ENCODE measurements at places on chromosomes 16 and 17. TPM values are rescaled to one million over a fixed set of nuclear protein-coding genes. Genes with fewer than 3 reads are reported as not detected.

GRCh38 chr16:87135246-87136030, 181.8 kb downstream of the C16orf95 start:
- no peak for DNase-seq

- DNase-seq: no peak
These were observed 32.4 kb downstream of the NDEL1 start for GRCh38 chr17:8468127-8468526.

DNA sequence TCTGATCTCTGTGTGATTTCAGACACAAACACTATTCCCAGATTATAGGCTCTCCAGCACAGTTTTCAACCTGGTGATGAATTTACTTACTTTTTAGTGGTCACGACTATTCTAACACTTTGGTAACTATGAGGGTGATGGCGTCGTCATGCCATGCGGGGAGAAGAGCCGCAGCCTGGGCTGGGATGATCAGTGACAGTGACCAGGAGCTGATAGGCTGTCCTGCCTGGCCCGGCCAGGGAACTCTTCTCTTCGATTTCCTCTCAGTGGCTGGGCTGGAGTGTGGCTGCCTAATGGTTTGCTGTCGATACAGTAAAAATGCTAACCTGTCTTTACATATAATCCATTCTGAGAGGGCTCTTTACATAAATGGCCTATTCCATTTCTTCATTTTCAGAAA, 113.1 kb downstream of the IRX3 start:
- DNase-seq: no peak

- DNase-seq: no peak
These were observed 304.1 kb upstream of the C16orf82 start for GRCh38 chr16:26762594-26762993.

DNA sequence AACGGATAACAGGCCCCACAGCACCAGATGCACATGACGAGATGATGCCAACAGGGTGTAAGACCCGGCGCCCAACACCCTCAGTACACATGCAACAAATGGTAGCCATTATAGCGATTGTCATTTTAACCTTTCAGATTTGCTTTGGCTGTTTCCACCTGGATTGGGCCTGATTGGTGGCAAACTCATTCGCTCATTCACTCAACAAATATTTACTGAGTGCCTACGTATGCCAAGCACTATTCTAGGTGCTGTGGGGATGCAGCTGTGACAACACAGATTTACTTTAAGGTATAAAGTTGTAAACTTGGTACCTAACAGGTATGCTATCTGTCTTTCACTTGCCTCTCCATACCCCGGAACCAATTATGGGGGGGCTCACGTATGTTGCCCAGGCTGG, 66.8 kb downstream of the SRCIN1 start:
- DNase-seq: no peak

GRCh38 chr17:45848868-45849535, 4.3 kb downstream of the SPPL2C start:
- no peak for DNase-seq

DNA sequence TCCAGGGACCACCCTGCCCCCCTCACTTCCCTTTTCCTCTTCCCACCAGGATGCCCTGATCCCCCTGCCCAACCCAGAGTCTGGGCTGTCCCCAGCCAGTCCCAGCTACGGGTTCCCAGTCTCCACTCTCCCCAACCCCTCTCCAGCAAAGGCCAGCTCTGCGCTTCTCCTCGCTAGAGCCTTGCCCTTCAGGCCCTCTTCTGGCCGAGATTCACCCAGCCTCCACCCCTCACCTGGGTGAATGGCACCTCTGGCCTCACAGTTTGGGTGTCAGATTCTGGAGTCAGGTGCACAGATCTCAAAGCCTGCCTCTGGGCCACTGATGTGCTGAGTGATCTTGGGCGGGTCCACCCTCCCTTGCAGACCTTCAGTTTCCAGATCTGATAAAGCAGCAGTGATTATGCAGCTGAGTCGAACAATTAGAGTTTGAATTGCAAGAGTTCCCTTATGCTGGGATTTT, 185.6 kb upstream of the TNRC6C start:
- no peak for DNase-seq

Gene MSLN
- 0.54 TPM for total RNA-seq

Gene KRTAP9-2
- not detected for total RNA-seq

Gene CD300E
- not detected for total RNA-seq

Gene MYH11
- total RNA-seq: not detected

Gene AANAT
- total RNA-seq: not detected

Data from NCI-H460 (cell line).